ENCODE measurements at places on chromosomes 13 and 19.

GRCh38 chr13:51833980-51834379 is 11.0 kb downstream of the TMEM272 start:
- DNase-seq = peak; percentile 7

DNA sequence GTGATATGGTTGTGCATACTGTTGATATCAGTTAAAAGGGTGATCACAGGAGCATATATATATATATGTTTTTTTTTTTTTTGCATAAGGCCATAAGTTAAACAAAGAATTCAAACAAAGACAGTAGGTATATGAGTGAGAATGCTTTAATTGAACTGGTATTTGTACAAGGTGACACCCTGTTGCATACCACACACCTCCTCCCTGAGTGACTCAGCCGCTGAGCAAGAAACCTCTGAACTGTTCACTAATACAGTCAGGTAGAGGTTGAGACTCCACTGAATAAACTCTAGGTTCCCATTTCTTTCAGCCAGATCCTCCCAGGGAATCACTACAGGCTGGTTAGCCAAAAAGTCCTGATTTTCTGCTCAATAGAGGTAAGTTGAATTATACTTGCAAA is at the start of gene SCEL:
TSS of gene SCEL (plus strand) at position 259 of the 400 bp plus-strand sequence. CDS start 20,170 bp downstream, outside the sequence.
- no peak for DNase-seq

DNA sequence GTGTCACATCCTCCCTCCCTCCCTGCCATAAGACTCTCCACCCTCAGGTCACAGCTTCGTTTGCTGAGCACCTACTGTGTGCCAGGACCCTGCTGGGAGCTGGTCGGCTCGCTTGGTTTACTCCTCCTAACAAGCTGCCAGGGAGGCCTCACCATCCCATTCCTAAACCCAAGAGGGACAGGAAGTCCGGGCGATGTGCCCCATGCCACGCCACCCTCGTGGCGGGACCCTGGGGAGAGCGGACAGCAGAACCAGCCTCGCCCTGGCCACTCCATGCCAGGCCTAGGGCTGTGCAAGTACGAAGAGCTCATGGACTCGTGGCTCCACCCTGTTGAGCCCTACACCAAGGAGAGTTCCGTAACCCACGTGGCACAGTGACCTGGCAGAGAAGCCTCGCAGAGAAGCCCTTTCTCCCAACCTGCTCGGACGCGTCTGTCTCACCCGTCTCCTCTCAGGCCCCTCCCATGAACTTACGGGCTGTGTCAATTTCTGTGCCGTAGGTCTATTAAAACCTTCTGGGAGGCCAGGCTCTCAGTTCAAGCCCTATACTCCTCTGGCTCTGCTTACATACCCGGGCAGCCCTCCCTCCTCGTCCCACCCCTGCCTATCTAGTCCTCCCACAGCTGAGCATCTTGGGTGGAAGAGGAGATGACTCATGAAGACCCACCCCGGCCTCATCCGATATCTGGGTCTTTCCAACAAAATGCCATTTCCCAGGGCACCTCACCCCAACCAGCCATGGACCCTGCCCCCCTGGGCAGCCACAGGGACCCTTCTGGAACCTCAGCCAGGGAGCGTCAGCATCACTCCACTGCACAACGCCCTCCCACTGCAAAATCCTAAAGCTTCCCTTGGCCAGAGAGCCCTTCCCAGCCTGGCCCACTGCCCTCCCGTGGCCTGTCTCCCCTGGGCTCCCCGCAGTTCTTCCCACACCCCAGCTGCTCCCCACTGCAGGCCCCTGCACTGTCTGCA is 2.6 kb downstream of the UBXN6 start:
- no peak for DNase-seq

DNA sequence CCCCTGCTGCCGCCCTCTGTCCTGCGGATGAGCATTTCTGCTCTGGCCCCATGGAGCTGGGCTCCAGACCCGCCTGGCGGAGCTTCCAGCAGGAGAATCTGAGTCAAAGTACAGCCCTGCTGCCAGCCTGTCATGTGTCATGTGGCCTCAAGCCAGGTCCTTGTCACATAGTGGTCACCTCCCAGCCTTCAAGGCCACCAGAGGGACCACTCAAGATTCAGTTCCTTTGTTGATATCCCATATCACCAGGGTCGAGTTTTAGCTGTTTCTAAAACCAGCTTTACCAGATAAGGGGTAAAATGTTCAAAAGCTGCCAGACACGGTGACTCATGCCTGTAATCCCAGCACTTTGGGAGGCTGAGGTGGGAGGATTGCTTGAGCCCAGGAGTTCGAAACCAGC is 13.4 kb downstream of the THOP1 start:
- DNase-seq = no peak

- DNase-seq = peak; percentile 60
Measured at GRCh38 chr13:113862931-113863523, 849 bp downstream of the GAS6 start.

DNA sequence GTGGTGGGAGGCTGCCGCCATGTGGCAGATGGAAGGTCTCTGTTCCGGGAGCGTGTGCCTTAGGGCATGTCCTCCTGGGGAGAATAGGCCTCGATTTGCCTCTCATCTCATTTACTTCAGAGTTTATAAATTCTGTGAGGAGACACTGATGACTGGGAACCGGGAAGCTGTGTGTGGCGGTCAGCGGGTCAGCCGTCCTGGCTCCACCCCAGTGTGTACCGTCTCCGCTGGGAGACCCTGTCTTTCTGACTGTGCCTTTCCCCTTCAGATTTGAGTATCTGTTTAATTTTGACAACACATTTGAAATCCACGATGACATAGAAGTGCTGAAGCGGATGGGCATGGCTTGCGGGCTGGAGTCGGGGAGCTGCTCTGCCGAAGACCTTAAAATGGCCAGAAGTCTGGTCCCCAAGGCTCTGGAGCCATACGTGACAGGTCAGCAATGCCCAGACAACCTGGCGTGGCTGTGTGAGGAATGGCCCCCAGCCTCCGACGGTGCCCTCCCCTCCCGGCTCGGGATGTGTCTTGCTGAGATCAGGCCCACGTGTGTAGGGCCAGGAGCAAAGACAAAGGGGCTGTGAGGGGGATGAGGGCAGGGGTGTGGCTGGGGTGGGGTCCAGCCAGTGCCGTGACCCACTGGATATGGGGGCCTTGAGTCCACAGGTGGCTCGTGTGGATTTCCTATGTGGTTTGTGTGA is 21.6 kb downstream of the ATP4B start:
- DNase-seq = no peak

- no peak for DNase-seq
Measured at GRCh38 chr19:48493718-48494401, 17.8 kb downstream of the LMTK3 start.

- DNase-seq = no peak
Measured at GRCh38 chr13:73618275-73618865, 515.8 kb downstream of the KLF12 start.

DNA sequence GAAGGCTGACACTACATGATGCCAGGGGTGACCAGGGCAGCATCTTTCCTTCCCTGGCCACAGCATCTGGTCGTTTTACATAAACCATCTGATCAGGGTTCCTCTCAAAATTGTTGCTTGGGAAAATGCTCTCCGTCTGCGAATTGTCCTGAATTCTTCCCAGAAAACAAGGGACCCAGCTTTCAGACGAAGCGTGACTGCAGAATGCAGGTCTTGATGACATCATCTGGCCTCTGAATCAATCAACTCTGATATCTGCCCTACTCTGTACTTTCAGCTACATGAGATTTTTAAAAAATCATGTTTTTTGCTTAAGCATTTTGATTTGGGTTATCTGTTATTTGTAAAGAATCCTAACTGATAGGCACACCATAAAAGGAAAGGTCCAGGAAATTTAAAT is 246.6 kb upstream of the IRS2 start:
- DNase-seq = no peak

DNA sequence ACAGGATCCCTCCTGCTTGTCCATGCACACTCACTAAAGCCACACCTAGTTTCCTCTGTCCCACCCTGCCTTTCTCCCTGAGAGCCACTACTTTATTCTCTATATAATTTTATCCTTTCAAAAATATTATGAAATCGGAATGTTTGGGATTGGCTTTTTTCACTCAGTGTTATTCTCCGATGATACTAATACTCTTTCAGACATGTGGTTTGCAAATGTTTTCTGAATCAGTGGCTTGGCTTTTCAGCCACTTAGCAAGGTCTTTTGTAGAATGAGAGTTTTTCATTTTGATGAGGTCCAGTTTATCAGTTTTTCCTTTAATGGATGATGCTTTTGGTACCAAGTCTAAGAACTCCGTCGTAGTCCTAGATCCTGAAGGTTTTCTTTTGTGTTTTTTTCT is 11.6 kb downstream of the SPATA13 start:
- DNase-seq = no peak

- DNase-seq = no peak
Measured at GRCh38 chr13:36148446-36148845, 17.3 kb upstream of the DCLK1 start.

DNA sequence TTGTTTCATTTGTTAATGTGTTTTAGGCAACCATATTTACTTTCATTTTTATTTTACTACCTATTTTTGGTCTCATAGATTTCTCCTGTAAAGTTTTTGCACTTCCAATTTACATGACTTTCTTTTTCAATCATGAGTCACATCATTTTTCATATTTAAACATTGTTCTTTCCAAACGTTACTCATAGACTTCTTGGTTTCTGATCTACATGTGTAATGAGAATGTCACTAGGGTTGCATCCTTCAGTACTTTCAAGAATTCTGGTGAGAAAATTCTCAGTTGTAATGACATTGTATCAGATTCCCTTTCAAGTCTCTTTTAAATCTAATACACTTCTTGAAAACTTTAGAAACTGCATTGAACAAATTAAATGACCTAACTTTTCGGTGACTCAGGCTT is 991.7 kb downstream of the EFNB2 start:
- DNase-seq = no peak

DNA sequence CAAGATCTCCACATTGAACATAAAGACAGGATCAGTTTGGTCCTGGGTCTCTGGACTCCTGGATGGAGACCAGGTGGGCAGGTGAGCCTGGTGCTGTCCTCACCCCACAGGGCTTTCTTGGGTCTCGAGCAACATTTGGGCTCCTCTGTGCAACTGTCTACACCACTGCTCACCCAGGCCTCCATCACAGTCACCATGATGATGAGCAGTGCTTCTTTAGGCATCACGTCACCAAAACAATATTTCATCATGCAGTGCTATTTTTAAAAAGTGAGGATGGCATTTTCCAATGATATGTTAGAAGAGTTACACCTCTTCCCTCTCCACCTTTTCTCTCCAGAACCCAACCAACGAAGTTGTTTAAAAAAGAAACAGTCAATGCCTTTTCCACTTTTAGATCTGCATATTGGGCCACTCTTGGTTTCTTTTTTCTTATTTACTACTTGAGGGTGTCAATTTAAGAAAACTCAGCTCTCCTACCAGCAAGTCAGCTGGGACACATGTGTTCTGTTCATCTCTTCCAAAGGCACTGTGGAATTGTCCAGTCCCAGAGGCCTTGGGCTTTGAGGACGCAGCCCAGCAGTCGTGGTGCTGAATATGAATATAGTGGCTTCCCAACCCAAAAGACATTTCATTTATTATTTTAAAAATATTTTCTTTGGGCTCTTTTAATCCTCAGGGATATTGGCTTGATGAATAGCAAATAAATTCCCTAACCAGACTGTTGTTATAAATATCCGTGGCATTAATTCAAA is 405.7 kb downstream of the KCNRG start:
- no peak for DNase-seq

- DNase-seq = no peak
Measured at GRCh38 chr19:19336597-19336996, 16.0 kb downstream of the MAU2 start.

- no peak for DNase-seq
Measured at GRCh38 chr13:73720216-73720840, 413.9 kb downstream of the KLF12 start.

DNA sequence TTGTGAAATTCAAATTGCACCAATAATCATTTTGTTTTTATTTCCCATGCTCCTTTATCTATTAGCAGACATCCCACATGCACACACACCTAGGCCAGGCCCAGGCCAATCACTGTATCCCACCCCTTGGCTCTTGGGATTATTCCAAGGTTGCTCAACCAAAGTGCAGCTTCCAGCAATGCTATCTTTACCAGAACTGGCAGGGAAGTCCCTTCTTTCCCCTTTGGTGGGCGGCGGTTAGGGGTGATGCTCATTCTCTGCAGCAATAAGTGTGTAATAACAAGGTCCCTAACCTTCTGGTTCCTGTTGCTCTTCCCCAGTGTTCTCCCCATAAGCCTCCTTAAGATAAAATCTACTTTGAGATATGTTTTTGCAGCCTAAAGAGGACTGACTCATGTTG is 18.3 kb upstream of the KCTD12 start:
- DNase-seq = no peak

DNA sequence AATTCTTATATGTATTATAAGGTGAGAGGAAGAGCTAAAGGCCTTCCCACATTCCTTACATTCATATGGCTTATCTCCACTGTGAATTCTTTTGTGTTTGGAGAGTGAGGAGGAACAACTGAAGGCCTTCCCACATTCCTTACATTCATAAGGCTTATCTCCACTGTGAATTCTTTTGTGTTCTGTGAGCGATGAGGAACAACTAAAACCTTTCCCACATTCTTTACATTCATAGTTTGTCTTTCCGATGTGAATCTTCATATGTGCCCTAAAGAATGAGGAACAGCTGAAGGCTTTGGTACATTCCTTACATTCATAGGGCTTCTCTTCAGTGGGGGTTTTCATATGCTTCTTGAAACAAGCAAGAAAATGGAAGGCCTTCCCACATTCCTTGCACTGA is 13.3 kb downstream of the ZNF699 start:
- no peak for DNase-seq

GRCh38 chr13:102892503-102892902 is 46.7 kb downstream of the ERCC5 start:
- no peak for DNase-seq

- no peak for DNase-seq
Measured at GRCh38 chr19:28615546-28615916, 597.4 kb downstream of the UQCRFS1 start.

- DNase-seq = no peak
Measured at GRCh38 chr19:47854459-47854858, 4.6 kb upstream of the TPRX2 start.

DNA sequence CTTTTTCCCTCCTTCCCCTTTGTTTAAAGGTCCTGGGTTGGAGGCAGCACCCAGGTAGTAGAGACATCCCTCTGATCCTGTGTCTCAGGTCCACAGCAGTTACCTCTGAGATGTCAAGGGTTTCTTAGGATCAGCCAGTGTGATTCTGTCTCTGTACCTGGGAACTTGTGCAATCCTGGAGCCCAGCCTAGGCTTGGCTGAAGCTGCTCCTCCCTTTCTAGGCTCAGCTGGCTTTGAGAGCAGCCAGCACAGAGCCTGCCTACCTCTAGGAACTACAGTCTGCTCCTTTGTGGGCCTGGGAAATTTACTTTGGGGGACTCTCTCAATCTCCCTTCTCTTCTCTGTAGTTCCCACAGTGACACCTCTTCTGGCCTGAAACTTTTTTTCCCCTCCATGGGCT is 171.6 kb downstream of the MTUS2 start:
- DNase-seq = no peak

DNA sequence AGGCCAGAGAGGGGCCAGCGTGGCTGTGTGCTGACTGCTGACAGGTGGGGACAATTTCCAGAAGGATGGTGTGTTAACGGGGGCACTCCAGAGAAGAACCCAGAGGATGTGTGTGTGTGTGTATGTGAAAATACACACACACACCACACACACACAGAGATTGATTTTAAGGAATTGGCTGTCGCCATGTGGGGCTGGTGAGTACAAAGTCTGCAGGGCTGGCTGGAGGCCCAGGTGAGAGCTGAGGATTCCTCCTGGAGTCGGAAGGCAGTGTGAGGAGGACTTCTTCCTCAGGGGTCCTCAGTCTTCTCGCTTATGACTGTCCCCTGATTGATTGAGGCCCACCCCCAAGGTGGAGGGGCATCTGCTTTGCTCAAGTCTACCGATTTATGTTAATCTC is 7.6 kb upstream of the GJB6 start:
- no peak for DNase-seq
